Bronchus fibroblast of lung (primary cell): ENCODE measurements at places on chromosomes 1 and 21. TPM values are rescaled to one million over a fixed set of nuclear protein-coding genes. Genes with fewer than 3 reads are reported as not detected.

VHLL gene
- not detected in 2 replicates for total RNA-seq

TEX38 gene
- total RNA-seq = not detected in 2 replicates

FCRLA gene
- total RNA-seq = 0.15 and 0.34 TPM in 2 replicates

PSMG1 gene
- 67.3 and 69.3 TPM in 2 replicates for total RNA-seq

SLC37A1 gene
- 0.74 and 3.7 TPM in 2 replicates for total RNA-seq
